Stomach (tissue), 19 donors: ENCODE measurements at places on chromosomes 3 and 15. TPM values are rescaled to one million over a fixed set of nuclear protein-coding genes. Genes with fewer than 3 reads are reported as not detected.

Gene MOBP
- not detected for total RNA-seq

Gene GFM1
- 76.4 TPM for total RNA-seq

Gene MITF
- total RNA-seq = 26.4 TPM

Gene AGTR1
- total RNA-seq = 3.2 TPM

Gene LINS1
- total RNA-seq = 31.8 TPM

Gene LOXL1
- total RNA-seq = 14.0 TPM

Gene APBA2
- 13.3 TPM for total RNA-seq

Gene CCR9
- 1.1 TPM for total RNA-seq
